Skeletal muscle tissue (tissue), 5 donors: ENCODE measurements at places on chromosomes 2 and 18. TPM values are rescaled to one million over a fixed set of nuclear protein-coding genes. Genes with fewer than 3 reads are reported as not detected.

SERPINB3 gene
- not detected for total RNA-seq

FSIP2 gene
- 1.0 TPM for total RNA-seq

TCF7L1 gene
- total RNA-seq = 8.9 TPM

SULT1C4 gene
- total RNA-seq = 12.5 TPM

ABCB11 gene
- not detected for total RNA-seq

C1QL2 gene
- not detected for total RNA-seq

HSBP1L1 gene
- 2.1 TPM for total RNA-seq

CDKL4 gene
- total RNA-seq = 4.2 TPM

NR4A2 gene
- total RNA-seq = 0.52 TPM

SERPINB13 gene
- total RNA-seq = not detected

TMEM163 gene
- total RNA-seq = 1.0 TPM
